ENCODE measurements at places on chromosomes 1 and 21. TPM values are rescaled to one million over a fixed set of nuclear protein-coding genes. Genes with fewer than 3 reads are reported as not detected.

DNA sequence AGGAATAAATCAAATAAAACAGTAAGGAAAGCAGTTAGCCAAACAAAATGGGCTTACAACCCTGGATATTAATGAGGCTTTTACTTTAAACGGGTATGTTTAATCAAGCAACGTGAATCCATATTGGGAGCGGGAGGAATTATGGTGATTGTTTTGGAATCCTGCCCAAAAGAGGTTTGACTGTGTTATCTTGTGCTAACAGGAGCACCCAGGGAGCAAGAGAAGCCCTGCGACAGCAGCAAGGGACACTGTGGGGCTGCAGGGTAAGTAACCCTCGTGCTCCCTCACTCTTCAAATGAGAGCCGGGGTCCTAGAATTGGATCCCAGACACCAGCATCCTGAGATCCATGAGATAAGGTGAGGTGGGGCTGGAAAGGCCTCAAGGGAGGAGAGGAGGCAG lies 72.6 kb upstream of the PGBD5 start:
- no peak for DNase-seq

LRRN2 gene
- 20.6 TPM for total RNA-seq

TCHHL1 gene
- not detected for total RNA-seq

DNA sequence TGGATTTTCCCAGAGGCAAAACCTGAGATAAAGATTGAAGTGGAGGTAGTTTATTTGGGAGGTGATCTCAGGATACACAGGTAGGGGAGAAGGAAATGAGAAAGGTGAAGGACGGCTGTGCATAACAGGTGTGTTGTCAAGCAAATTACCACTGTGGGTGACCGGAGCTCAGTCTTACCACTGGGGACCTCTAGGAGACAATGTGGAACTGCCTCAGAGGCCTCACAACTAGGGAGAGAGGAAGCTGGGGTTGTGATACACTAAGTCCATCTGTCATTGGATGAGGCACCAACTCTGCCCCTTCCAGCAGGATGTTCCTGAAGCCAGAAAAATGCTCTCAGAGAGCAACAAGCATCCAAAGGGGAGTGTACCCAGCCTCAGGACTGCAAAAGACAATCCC lies 32.6 kb downstream of the GRIK3 start:
- peak; percentile 78 for DNase-seq

OXCT2 gene
- total RNA-seq: not detected

- DNase-seq: no peak
Observed at GRCh38 chr1:201933840-201934430, 12.4 kb downstream of the LMOD1 start.

DNA sequence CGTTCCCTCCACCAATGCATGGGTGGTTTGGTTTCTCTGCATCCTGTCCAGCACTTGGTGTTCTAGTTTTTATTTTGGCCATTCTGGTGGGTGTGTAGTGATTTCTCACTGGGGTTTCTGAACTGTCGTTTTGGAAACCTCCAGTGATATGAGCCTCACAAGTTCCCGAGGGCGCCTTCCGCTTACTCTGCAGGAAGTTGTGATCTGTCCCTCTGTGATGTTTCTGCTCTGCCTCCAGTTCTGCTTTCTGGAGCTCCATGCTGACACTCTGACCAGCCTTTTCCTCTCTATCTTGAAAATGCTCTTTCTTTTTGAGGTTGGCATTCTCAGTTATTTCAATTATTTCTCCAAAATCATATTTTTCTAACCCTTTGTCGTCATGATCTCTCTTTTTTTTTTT lies 111.6 kb downstream of the PLD5 start:
- DNase-seq: no peak

CNIH3 gene
- 5.3 TPM for total RNA-seq

GRCh38 chr1:41619511-41620364 lies 135.3 kb upstream of the EDN2 start:
- DNase-seq: no peak

GRCh38 chr1:30888391-30888790 lies 20.2 kb downstream of the SDC3 start:
- DNase-seq: no peak

DNA sequence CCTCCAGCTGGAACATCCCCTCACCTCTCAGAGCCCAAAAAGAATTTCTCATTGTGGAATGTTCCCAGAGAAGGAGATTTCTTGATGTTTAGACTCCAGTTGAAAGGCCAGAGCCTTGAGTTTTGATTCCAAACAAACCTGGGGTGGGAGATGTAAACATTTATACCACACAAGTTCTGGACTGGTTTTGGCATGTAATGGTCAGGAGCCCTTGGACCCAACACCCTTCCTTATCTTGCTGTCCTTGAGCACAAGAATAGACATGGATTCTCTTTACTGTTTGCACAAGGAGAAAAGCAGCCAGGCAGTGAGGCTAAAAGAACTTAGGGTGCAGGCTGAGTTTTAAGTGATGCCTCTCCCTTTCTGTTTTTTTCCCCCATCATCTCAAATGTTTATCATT lies 4.5 kb downstream of the RHBG start:
- no peak for DNase-seq

GRCh38 chr1:58839846-58840835 lies 56.3 kb upstream of the JUN start:
- no peak for DNase-seq

B3GALT5 gene
- 5.7 TPM for total RNA-seq

TSACC gene
- 3.5 TPM for total RNA-seq

GRCh38 chr21:24323536-24323935 lies 1283.7 kb downstream of the MRPL39 start:
- DNase-seq: no peak

GRCh38 chr21:29235714-29236197 lies 63.0 kb upstream of the BACH1 start:
- DNase-seq: no peak

OR2G6 gene
- total RNA-seq: not detected

DNA sequence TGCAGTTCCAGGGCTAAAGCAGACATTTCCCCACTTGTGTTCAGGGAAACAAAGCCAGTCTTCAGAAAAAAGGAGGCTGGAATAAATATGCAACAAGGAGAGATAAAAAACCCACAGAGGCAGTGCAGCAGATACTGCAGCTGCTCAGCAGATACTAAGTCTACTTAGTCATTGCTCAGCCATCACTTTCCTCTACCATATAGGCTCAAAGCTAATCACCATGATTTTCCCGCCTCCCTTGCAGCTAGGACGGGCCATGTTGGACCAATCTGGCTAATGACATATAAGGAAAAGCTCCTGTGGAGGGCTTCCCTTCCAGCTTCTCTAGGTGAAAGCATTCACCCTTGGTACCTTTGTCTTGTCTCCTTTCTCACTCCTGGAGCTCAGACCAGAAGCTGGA lies 10.0 kb upstream of the EFHD2 start:
- no peak for DNase-seq

FNDC10 gene
- 25.6 TPM for total RNA-seq

LAMTOR2 gene
- total RNA-seq: 74.1 TPM

DNA sequence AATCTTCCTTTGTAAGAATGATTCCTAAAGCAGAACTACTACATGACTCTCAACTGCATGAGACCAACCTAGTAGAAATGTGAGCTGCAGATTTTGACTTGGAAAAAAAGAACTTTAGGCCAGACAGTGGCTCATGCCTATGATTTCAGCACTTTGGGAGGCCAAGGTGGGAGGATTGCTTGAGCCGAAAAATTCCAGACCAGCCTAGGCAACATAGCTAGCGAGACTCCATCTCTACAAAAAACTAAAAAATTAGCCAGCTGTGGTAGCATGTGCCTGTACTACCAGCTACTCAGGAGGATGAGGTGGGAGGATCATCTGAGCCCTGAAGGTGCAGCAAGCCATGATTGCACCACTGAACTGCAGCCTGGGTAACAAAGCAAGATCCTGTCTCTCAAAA lies 24.7 kb upstream of the ITLN2 start:
- DNase-seq: no peak

- DNase-seq: peak; percentile 95
Observed at GRCh38 chr1:7667625-7668218, 103.4 kb upstream of the VAMP3 start.

C4BPA gene
- total RNA-seq: not detected

ALX3 gene
- total RNA-seq: 0.35 TPM

- no peak for DNase-seq
Observed at GRCh38 chr1:103089221-103089620, 19.1 kb downstream of the COL11A1 start.

SPATA21 gene
- total RNA-seq: 0.07 TPM

- DNase-seq: peak; percentile 27
Observed at GRCh38 chr1:234114648-234115307, 210.3 kb downstream of the SLC35F3 start.

LORICRIN gene
- total RNA-seq: not detected

NKAIN1 gene
- 73.6 TPM for total RNA-seq

TMOD4 gene
- not detected for total RNA-seq

DNA sequence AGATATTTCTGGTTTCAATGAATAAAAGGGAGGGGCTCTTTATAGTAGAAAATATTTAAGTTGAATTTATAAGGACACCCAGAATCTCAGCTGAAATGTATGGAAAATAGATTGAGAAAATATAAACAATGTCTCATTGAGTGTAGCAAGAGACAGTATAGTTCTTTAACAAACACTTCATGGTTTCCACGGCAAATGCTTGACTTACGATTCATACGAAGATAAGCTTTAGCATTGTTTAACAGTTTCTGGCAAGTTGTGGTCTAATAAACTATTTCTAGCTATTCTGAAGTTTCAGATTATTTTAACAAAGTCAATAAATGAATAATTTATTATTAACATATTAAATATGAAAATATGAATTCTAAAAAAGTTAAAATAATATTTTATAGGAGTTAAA lies 1419.4 kb downstream of the KCNT2 start:
- DNase-seq: no peak

FAM167B gene
- 3.1 TPM for total RNA-seq

TRAF3IP3 gene
- not detected for total RNA-seq

- DNase-seq: no peak
Observed at GRCh38 chr1:162110910-162111309, 41.4 kb downstream of the NOS1AP start.

PDZK1IP1 gene
- not detected for total RNA-seq

GRCh38 chr1:203509135-203509534 lies 15.2 kb downstream of the OPTC start:
- DNase-seq: no peak

DNA sequence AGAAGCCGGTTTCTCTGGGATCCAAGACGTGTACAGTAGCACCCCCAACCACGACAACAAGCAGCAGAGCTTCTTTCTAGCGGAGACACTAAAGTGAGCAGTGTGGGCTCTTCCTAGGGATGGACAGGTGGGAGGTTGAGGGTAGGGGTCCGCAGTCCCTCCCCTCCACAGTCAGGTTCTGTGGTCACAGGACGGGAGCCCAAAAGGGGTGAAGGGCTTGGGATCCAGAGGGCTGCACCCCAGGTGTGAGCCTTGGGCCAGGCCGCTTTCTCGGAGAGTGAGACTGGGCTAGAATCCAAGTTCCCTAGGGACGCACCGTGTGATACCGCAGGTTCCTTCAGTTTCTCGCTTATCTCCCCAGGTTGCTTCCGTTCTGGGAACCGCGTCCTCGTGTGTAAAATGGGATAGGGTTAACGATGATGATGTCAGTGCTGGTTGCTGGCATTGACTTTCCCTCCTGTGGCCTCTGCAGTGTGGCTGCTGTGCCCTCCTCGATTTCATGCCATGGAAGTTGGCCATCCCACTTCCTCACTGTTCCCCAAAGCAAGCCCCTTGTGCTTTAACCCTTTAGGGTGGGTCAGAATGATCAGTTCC lies 17.3 kb upstream of the SELENON start:
- DNase-seq: peak; percentile 49

CD1D gene
- total RNA-seq: 6.4 TPM

RTCA gene
- total RNA-seq: 44.2 TPM

DNA sequence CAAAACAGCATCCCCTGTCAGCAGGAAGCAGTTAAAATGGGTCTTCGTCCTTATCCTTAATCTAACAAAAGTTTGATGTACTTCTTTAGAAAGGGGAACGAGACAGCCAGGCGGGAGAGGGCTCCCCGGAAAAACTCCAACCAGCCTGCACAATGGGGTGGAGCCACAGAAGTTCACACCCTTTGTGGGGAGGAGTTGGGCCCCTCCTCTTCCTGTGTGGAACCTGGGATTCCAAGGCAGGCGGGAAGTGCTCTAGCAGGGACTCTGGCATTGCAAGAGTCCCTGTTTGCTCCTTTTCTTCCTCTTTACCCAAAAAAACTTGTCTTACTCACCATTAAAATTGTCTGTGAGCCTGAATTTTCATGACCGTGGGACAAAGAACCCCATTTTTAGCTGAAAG lies 47.7 kb downstream of the FCRL5 start:
- no peak for DNase-seq

TFF2 gene
- not detected for total RNA-seq

DNA sequence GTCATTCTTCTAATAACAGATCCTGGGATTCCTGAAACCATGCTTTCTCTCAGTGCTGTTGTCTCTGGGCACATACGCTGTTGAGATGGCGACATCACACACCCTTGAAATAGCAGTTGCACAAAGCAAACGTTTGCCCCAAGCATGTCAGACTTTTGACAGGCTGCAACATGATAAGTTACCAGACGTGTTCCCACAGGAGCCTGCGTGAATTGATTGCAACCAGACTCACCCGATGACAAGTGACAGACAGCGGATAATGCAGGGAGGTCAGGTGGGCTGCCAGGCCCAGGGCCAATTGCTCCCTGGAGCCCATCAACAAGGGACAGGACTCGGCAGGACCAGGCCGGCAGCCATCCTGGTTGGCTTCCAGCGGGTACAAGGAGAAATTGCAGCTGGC lies 310.9 kb downstream of the SIPA1L2 start:
- DNase-seq: no peak

GRCh38 chr1:168179438-168180147 lies 831 bp downstream of the TIPRL start:
- peak; percentile 24 for DNase-seq
